Bladder microvascular endothelial cell (primary cell): ENCODE measurements at places on chromosomes 11 and 22. TPM values are rescaled to one million over a fixed set of nuclear protein-coding genes. Genes with fewer than 3 reads are reported as not detected.

Gene FAM180B
- total RNA-seq, result not detected in 2 replicates

Gene MYBPC3
- not detected in 2 replicates for total RNA-seq

Gene DEFB131B
- not detected in 2 replicates for total RNA-seq

Gene OR4D9
- not detected in 2 replicates for total RNA-seq

Gene MYO7A
- 1.9 and 3.7 TPM in 2 replicates for total RNA-seq

Gene RASSF10
- total RNA-seq, result under 0.01 and 0.38 TPM in 2 replicates

Gene GGT5
- total RNA-seq, result 2.8 and 4.0 TPM in 2 replicates

Gene ACR
- 0.16 and 0.69 TPM in 2 replicates for total RNA-seq

Gene TOB2
- 11.3 and 20.6 TPM in 2 replicates for total RNA-seq

Gene ADAMTS15
- 0.32 and 2.8 TPM in 2 replicates for total RNA-seq

Gene TLCD5
- 3.4 and 10.9 TPM in 2 replicates for total RNA-seq

Gene TPH1
- total RNA-seq, result under 0.01 TPM in 1 of 2 replicates, not detected in the other

Gene MMP1
- 32.1 and 734 TPM in 2 replicates for total RNA-seq

Gene FIBIN
- total RNA-seq, result 0.16 TPM in 1 of 2 replicates, not detected in the other

Gene MYRF
- total RNA-seq, result 0.49 and 1.0 TPM in 2 replicates

Gene PHF21A
- 5.8 and 17.1 TPM in 2 replicates for total RNA-seq
